Smooth muscle cell of the umbilical artery (primary cell): ENCODE measurements at places on chromosomes 16 and 17. TPM values are rescaled to one million over a fixed set of nuclear protein-coding genes. Genes with fewer than 3 reads are reported as not detected.

KRTAP2-1 gene
- total RNA-seq, result not detected in 2 replicates

KCNJ18 gene
- not detected in 2 replicates for total RNA-seq

COL1A1 gene
- 2,683 and 6,310 TPM in 2 replicates for total RNA-seq

SCRN2 gene
- total RNA-seq, result 32.2 and 52.6 TPM in 2 replicates

DLX3 gene
- total RNA-seq, result not detected in 2 replicates

PDIA2 gene
- total RNA-seq, result 0.51 and 2.4 TPM in 2 replicates
